H1 (cell line): ENCODE measurements at places on chromosomes 5 and 9.

GRCh38 chr9:130946766-130947617, 7.9 kb upstream of the FIBCD1 start:
- DNase-seq, result no peak

DNA sequence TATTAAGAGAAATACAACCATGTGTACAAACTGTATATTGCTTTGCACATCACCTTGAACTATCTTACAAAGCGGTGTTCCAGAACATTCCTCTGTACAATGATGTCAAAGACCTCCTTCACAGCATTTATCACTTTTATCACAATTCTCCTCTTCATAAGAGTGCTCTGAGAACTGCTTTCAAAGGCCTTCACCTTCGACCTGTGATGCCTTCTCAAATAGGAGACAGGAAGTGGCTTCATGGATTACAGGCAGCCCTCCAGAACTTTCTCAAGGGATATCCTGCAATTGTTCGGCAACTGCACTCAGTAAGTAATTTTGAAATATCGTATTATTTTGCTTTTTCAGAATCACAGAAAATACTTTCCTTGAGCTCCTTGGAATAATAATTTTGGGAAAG, 68.0 kb upstream of the IL7R start:
- DNase-seq, result no peak

DNA sequence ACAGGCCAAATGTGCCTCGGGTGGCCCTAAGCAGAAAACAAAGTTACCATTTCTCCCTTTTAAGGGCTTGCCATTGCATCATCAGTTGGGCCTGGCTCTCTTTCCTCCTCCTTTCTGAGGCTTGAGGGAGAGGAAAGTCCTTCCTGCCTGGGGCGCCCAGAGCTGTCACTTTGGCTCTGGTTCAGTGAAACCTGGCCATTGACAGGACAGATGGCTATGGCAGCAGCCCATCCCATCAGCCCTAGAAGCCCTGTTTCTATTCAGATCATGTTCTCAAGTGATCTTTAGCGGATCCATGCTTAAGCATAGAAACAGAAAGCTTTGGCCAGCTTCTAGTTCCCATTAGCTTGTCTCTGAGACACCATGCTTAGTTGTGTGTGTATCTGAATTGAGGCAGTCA, 293.4 kb downstream of the YTHDC2 start:
- no peak for DNase-seq

- DNase-seq, result no peak
Measured at GRCh38 chr9:70127540-70128416, 84.1 kb downstream of the MAMDC2 start.

DNA sequence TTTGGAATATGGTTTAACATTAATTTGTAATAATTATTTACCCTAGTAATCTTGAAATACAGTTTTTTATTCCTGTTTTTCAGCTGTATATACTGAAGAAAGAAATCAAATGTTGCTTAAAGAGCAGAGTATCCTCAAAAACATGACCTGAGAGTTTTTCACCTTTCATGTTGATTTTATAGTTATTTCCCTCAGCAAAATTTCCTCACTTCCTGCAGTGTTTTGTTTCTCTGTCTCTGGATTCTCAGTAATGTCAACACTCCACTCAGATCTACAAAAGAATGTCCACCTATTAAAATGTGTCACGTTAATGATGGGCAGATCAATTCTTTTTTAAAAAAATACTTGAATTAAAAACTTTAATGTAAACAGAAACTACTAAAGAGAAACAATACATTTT, 398.3 kb downstream of the ANXA1 start:
- no peak for DNase-seq

- no peak for DNase-seq
Measured at GRCh38 chr9:114384836-114385396, 2.9 kb downstream of the AKNA start.

DNA sequence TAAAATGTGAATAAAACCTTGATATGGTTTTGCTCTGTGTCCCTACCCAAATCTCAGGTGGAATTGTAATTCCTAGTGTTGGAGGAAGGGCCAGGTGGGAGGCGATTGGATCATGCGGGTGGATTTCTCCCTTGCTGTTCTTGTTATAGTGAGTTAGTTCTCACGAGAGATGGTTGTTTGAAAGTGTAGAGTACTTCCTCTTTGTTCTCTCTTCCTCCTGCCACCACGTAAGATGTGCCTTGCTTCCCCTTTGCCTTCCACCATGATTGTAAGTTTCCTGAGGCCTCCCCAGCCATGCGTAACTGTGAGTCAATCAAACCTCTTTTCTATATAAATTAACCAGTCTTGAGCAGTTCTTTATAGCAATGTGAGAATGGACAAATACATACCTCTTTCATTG, 34.9 kb downstream of the TARS1 start:
- no peak for DNase-seq

- DNase-seq, result no peak
Measured at GRCh38 chr9:116327701-116328405, 174.3 kb downstream of the PAPPA start.

GRCh38 chr5:133819977-133820471, 148.4 kb downstream of the C5orf15 start:
- no peak for DNase-seq

DNA sequence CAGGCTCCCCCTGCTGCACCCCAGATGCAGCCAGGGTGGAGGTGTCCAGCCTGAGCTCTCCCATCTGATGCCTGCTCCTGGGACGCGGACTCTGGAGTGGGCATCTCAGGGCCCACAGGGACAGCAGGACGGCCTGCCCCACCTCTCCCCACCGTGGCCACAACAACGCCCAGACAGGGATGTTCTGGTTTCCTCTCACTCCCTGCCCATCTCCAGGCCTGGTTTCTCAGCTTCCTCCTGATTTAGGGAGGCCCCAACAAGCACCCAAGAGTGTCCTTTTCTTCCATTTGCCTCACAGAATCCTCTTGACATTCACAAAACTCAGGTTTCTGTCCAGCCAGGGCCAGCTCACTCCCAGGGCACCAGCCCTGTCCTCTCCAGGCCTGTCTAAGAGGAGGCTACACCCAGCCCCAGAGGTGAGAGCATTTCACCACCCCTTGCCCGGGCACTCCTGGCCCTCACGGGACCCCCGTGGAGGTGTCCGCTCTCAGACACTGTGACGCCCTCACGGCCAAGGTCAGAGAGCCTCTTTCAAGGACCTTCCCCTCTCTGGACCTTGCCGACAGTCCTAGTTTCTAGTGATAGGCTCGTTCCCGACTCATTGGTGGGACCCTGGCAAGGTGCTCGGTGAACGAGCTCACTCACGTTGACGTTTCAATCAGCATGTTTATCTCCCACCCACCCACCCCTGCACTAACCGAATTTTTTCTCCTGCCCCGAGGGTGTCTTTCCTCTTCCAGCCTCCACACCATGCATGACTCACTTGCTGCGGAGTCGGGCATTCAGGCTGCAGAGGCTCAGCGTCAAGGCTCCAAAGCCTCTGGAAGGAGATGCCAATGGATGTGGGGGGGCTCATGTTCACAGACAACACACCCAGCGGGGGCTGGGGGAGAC, 62.0 kb upstream of the UNC5A start:
- peak; percentile 42 for DNase-seq

GRCh38 chr5:20494706-20495105, 506.7 kb upstream of the CDH18 start:
- no peak for DNase-seq

DNA sequence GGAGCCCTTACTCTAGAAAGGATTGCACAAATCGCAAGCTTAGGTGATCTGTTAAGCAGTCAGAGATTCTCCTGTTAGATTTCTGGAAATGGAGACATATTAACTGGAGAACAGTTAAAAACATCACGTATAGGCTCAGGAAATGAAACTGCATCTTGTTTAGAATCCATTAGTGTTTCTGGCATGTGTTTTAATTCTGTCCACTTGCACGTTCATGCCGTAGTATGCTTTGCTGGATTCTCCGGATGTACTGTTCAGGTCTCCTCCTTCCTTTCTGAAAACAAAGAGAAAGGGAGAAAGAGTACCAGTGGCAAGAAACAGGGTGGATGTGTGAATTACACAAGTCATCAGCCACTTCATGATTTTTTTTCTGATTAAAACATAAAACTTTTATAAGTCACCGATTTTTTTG, 2.5 kb upstream of the RGMB start:
- DNase-seq, result no peak

DNA sequence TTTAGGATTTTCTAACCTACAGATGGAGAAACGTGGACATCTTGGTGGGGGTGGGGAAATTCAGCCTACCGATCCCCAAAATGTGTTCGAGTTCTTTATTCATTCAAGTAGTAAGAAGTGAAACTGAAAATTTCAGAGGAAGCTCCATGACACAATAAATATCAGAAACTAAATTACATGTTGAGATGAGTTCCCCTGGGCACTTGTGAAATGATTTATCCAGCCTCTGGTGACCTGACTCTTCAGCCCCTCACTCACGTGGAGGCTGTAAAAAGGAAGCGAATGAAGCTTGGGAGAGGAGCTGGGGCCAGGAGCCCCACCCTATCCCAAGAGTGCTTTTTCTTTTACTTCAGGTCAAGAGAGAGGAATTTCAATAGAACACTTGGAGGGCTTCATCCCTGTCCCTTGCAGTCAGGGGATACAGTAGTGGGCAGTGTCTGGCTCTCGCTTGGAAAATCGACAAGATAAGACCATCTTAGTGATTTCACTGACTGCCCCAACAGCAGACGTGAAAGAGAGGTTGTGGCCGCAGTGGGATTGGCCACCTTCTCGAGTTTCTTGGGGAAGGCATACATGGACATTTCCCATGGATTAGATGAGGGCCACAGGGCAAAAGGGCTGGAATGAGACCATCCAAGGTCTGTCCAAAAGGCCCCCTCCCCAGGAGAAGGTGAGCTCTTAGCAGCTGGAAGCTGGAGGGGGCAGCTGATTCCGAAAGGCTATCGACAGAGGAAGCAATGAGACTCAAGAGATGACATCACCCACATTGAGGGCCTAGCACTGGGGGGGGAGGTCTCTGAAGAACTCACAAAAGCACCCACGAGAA, 76.8 kb upstream of the SH3PXD2B start:
- peak; percentile 39 for DNase-seq

GRCh38 chr9:108086624-108087023, 597.1 kb upstream of the KLF4 start:
- DNase-seq, result no peak

DNA sequence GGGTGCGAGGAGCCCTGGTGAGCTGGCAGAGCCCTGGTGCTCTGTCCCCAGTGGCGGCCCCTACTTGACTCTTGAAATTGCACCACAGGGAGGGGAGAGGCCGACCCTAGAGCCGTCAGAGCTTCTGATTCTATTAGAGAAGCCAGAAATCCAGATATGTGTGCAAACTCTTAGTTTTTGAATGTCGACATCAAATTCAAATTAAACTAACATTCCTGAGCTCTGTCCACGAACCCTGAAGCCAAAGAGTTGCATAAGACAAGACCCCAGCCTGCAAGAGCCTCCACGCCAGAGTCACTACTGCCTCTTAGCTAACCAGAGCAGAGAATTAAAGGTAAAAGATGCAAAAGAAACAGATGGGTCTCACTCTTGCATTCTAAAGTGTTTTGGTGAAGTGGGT, 29.8 kb upstream of the MSX2 start:
- no peak for DNase-seq

DNA sequence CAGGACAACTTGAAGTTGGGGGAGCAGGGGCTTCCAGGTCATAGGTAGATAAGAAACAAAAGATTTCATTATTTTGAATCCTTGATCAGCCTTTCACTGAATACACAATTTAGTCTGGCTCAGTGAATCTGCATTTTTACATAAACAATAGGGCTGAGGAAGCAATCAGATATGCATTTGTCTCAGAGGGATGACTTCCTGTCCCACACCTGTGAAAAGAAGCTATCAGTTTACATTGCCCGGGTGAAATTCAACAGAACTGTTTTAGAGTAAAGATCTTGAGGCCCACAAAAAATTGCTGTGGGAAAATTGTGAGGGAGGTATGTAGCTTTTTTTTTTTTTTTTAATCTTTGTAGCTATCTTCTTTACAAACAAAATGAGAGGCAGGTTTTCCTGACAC, 38.3 kb downstream of the DNAJB5 start:
- no peak for DNase-seq

- DNase-seq, result no peak
Measured at GRCh38 chr5:130289132-130290088, 385.1 kb downstream of the CHSY3 start.

DNA sequence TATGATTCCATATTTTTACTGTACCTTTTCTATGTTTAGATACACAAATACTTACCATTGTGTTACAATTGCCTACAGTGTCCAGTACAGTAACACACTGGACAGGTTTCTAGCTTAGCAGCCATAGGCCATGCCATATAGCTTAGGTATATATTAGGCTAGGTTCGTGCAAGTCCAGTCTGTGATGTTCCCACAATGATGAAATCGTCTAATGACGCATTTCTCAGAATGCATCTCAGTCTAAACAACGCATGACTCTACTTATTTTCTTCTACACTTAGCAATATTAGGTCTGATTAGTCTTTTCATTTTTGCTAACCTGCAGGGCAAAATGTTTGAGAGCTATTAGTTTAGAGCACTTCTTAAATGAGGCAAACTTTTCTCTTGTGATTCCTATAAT, 22.7 kb downstream of the OR2S2 start:
- DNase-seq, result no peak

GRCh38 chr9:137956039-137956438, 78.5 kb downstream of the CACNA1B start:
- no peak for DNase-seq

GRCh38 chr9:128096616-128097536, 28.8 kb downstream of the SLC25A25 start:
- no peak for DNase-seq

GRCh38 chr9:95434116-95435073, 82.4 kb downstream of the PTCH1 start:
- DNase-seq, result no peak

- DNase-seq, result no peak
Measured at GRCh38 chr9:110252509-110253139, 3.7 kb downstream of the TXN start.

GRCh38 chr5:148716716-148717115, 62.4 kb upstream of the HTR4 start:
- DNase-seq, result no peak

DNA sequence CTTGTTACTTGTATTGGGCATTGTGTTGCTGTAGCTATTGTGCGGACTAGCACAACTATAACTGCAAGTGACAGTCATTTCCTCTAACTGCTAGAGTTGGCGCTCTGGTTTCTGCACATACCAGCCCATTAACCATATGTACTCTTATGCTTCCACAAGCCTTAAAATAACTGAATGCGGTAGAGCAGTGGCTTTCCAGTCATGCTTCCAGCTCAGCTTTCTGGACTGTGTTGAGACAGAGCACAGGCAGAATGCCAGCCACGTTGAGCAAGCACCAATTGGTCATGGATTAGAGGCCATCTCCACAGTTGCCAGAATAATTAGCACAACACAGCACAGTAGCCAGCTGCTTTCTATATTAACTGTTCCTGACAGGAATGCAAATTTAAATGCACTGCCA, 12.2 kb downstream of the INVS start:
- DNase-seq, result no peak

GRCh38 chr5:98785244-98785643, 11.8 kb downstream of the RGMB start:
- no peak for DNase-seq
